ENCODE measurements at places on chromosomes 5 and 9.
A peak's percentile ranks its signal among the peaks of the same experiment; 100 is the strongest.

- DNase-seq = peak; percentile 48
These were observed 1.6 kb upstream of the ASPN start for GRCh38 chr9:92483627-92484545.

- DNase-seq = no peak
These were observed 334.2 kb upstream of the CCNH start for GRCh38 chr5:87746891-87747377.

DNA sequence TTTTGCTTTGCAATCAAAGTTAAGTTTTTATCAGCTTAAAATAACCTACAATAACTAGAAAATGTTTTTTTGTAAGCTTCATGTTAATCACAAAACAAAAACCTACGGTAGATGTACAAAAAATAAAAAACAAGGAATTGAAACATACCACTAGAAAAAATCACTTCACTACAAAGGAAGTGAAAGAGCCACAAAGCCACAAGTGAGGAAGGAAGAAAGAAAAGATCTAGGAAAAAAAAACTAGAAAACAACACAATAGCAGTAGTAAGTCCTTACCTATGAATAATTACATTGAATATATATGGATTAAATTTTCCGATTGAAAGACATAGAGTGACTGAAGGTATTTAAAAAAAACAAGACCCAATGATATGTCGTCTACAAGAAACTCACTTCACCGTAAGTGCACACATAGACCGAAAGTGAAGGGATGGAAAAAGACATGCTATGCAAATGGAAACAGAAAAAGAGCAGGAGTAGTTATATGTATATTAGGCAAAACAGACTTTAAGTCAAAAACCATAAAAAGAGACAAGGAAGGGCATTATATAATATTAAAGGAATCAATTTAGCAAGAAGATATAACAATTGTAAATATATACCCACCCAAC is 13.4 kb upstream of the ZDHHC21 start:
- no peak for DNase-seq

GRCh38 chr9:112322701-112323377 is 10.6 kb downstream of the PTBP3 start:
- DNase-seq = no peak
